Amniotic epithelial cell (primary cell): ENCODE measurements at places on chromosomes 1 and 21.
A peak's percentile ranks its signal among the peaks of the same experiment; 100 is the strongest.

DNA sequence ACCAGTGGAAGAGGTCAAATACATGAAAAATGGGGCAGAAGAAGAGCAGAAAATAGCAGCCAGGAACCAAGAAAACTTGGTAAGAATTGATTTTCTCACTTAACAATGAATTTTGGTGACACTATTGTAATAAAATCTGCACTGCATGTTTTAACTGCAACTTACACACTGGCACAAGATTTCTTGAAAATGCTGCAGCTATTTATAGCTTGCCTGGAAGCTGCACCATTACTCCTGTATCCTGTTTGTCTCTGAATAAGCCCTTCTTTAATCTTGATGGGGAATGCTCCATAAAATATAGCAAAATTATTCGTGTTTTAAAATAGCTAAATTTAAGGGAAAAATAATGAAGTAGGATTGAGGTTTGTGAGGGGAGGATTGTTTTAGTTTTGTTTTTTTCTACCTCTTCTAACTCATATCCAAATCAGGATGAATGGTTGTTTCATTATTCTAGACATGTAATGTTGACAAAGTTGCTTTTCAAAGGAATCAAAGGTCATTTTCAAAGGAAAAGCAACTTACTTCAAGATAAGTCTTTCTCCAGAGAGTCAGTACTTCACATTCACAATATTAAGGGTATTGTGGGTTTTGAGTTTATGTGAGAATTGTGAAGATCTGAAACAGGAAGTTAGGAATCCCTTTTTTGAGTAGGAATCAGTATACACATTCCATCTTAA is 120.9 kb downstream of the C1orf21 start:
- no peak for DNase-seq

DNA sequence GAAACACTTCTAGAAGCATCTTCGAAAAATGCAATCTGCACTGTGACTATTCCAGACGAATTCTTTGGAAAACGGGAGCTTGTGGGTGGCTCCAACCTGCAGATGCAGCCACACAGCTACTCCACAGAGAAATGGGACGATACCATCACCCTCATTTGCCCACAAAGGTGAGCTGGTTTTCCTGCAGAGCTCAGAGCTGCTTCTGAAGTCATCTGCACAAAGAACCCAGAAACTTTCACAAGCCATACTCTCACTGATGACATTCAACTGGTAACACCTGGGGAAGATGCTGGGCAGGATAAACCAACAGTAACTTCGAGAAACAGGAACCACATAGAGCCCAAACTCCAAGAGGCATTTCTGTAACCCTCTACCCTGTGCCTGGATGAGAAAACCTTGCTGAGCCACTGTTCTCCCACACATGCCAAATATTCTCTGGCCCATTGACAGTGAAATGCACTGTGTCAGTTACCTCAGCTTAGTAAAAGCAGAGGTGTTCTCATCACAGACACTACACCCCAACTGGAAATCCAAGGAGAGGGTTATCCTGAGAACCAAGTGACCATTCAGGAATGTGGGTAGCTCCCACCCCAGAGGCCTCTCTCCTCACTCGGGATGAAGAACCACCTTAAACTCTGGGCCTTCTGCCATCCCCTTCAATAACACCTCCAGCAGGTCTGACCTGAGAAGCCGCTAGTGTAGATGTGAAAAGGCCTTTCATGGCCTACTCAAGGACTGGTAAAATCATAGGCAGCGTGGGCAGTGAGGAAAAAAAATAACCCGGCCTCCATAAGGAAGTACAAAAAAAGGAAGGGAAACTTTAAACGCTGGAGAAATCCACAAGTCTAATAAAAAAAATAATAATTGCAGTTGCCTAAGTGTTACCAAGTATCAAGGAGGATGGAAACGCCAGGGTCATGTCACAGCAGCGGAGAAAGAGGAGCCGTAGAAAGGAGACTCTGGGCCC is 56.7 kb downstream of the HSF2BP start:
- DNase-seq: no peak

DNA sequence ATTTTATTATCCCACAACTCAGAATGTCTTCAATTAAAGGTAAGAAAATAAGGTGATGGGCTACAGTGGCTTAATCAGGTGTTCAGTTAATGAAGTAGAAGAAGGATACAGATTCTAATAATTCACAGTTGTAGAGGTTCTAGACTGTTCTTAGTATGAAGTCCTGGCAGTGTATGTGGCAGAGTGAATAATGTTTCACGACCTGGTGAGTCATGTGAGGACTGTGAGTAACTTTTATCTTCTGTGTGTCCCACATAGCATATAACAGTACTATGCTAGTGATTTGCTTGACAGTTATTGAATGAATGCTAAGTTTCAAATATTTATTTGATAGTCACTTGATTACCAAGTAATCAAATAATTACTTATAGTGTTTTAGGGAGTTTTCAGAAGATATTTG is 20.0 kb downstream of the SLC16A4 start:
- peak; percentile 79 for DNase-seq

DNA sequence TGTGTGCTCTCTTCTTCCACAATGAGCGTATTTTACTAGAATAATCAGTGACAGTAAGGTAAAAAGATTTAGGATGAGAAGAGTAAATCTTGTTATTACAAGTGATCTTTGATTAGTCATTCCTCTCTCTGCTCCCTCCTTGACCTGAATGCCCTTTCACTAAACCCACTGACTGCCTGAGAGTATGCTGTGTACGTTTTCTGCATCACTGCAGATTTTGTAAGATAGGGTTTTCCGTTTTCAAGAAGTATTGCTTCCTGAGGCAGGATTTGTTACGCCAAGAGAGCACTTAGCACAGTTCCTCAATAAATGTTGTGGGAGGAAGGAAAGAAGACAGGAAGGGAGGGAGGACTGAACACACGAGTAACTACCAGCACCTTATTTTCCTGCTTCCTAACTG is 7.7 kb upstream of the LAMB3 start:
- DNase-seq: peak; percentile 66

GRCh38 chr1:84823511-84823910 is 69.5 kb downstream of the LPAR3 start:
- no peak for DNase-seq

- DNase-seq: no peak
Observed at GRCh38 chr1:180231936-180232335, 1.9 kb downstream of the LHX4 start.

DNA sequence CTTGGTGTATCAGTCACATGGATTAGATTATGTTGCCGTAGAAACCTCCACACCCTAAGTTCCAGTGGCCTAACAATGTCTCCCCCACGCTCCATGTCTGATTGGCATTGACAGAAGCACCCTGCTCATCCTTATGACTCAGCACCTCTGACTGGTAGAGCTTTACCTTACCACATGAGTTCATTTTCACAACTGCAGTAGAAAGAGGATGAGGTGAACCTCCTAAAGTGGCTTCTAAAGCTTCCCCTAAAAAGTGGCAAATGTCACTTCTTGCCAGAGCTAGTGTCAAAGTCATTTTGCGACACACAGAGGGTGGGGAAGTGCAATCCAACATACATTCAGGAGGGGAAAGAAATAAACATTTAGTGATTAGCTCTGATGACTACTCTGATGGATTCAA is 30.6 kb upstream of the LYPD8 start:
- DNase-seq: no peak

GRCh38 chr1:204713541-204713940 is 28.0 kb upstream of the LRRN2 start:
- no peak for DNase-seq

DNA sequence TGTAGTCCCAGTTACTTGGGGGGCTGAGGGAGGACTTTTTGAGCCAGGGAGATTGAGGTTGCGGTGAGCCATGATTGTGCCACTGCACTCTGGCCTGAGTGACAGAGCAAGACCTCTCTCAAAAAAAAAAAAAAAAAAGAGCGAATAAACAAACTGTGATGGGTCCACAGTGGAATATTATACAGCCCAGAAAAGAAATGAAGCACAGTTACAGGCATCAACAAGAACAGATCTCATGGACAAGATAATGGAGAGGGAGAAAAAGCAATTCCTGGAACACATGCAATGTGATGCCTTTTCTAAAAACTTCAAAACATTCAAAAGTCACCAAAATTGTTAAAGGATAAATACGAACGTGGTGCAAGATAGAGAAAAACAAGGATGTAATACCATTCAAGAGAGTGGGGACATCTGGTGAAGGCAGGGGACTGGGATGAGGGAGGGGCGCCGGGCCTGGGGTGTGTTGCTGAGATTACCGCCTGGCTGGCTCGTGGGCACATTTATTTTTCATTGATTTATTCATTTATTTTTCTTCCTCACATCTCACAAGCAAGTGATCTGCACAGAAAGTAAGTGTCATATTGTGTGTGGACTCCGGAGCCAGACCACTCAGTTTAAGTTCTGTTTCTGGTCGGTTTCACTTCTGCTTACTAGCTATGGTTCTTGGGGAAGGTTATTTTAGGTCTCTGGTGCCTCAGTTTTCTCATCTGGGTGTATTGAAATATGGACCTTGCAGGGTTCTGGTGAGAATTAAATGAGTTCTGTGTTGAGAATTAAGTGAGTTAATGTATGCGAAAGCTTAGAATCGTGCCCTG is 30.1 kb downstream of the ABCG1 start:
- no peak for DNase-seq

GRCh38 chr1:224670506-224670905 is 54.4 kb downstream of the CNIH3 start:
- no peak for DNase-seq

DNA sequence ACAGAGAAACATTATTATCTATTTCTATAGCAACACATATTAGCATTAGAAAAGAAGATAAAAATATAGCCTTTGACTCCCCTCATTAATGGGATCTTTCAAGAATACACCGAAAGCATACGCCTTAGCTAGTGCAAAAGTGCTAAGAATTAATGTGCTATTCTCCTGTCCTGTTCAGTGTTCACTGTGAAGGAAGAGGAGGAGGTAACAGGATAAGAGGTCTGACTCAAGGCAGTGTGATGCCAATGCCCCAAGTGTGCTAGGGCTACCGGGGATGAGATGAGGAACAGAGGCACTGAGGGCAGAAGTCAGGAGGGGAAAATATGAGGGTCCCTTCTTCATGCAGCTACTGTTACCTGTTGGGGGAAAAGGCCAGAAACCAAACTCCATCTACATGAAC is 43.5 kb downstream of the USP24 start:
- DNase-seq: no peak

- DNase-seq: no peak
Observed at GRCh38 chr1:22203335-22203734, 60.4 kb upstream of the WNT4 start.

DNA sequence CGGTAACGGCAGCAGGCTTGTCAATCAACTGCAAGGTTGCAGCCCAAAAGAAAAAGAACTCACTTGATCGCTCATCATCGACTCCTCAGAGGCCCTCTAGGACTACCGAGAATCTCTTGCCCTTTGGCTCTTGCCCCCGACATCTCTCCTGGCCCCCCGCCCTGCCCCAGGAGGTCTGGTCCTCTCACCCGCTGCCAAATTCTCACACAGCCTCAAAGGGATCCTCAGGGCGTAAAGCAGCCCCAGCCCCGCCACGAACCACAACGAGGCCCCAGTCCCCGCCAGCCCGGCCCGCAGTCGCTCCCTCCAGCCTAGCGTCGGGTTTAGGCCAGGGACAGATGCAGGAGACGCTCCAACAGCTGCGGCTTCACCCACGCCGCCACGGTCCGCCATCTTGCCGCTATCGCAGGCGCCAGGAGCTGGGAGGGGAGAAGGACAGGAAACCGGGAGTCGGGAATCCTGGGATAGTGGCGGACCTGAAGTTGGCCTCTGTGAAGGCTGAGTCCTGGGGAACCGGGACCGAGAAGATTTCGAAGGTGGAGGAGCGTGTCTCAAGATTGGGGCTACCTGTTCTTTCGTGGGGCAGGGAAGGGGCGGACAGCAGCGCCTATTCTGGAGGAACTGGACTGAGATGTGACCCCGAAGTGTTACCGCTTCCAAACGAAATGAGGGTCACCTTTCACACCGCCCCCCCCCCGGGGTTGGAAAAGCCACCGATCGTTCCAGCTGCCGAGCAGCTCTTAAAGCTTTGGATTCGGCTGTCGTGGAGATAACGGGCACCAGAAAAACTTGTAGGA is at the start of gene ST7L:
ST7L (minus strand) TSS at position 421 of the 797 bp plus-strand sequence; CDS start at position 393, 28 bp downstream.
- peak; percentile 75 for DNase-seq

GRCh38 chr1:152964536-152964935 is 5.9 kb upstream of the SPRR4 start:
- DNase-seq: no peak

DNA sequence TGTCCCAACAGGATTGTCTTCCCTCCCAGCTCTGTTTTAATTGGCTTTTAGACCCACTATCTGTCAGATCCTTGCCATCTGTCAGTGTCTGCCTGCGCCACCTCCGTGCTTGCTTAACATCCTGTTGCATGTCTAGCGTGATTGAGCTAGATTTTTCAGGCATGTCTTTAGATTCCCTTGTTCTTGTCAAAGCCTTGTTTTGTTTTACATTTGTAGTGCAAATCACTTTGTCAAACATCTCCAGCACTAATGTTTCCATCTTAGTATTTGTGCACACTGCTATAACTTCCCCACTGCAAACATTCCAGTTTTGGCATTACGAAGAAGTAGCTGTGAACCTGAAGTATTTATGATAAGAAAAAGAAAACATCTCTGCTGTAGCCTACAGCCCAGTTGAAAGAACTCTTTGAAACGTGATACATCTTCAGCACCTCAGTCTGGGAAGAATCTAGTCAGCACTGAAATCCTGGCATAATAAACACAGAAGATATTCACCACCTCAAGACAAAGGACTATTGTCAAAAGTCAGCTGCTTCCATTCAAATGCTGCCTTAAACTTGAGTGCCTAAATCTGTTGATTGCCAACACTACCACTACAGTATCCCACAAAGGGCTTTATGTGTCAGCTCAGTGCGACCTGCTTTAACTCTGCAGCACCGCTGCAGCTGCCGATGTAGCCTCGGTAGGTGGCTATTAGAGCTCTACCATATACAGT is 105.0 kb downstream of the FNBP1L start:
- peak; percentile 78 for DNase-seq

GRCh38 chr1:217895841-217896240 is 264.7 kb downstream of the SPATA17 start:
- DNase-seq: no peak

- DNase-seq: no peak
Observed at GRCh38 chr1:155293086-155293749, 8.0 kb downstream of the PKLR start.

- DNase-seq: no peak
Observed at GRCh38 chr1:222165629-222166028, 382.3 kb downstream of the HHIPL2 start.

- DNase-seq: no peak
Observed at GRCh38 chr21:29697555-29698193, 242.1 kb downstream of the GRIK1 start.

DNA sequence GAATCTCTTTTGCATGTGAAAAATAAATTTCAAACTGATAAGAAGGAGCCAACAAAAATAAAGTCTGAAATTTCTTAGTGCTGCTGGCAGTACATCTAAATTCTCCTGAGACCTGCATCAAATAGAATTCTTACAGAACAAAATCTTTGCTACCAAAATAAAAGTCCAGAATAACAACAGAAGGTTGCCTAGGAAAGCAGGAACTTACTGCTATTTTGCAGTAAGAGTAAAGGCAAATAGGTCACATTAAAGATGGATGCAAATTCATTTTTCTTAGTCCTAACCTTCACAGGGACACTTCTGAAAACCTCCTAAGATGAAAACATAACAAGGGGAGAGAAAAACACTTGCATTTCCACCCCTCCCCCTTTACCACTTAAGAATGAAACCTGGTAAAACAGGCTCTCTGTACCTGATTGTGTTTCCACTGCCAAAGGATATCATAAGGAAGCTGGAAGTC is 59.0 kb downstream of the RUSC1 start:
- peak; percentile 49 for DNase-seq
